Osteoblast (primary cell): ENCODE measurements at places on chromosomes 3 and 15. TPM values are rescaled to one million over a fixed set of nuclear protein-coding genes. Genes with fewer than 3 reads are reported as not detected.
A peak's percentile ranks its signal among the peaks of the same experiment; 100 is the strongest.

The ECE2 gene
- not detected in 2 replicates for total RNA-seq

DNA sequence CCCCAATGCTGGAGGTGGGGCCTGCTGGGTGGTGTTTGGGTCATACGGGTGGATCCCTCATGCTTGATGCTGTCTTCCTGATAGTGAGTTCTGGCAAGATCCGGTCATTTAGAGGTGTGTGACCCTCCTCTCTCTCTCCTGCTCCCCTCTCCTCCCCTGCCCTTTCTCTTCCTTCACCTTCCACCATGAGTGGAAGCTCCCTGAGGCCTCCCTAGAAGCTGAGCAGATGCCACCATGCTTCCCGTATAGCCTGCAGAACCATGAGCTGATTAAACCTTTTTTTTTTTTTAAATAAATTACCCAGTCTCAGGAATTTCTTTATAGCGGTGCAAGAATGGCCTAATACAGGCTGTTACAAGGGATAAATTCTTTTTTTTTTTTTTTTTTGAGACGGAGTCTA is 36.3 kb upstream of the IQSEC1 start:
- H3K4me3 ChIP-seq: no peak overlapping the region
- H3K36me3 ChIP-seq: no peaks in the 10 kb centered on the region
- H3K4me1 ChIP-seq: peaks cover 15% of the 10 kb centered on the region
- no peaks in the 10 kb centered on the region for H3K27me3 ChIP-seq

- no peak overlapping the region for H3K27ac ChIP-seq
- H3K27me3 ChIP-seq: peaks cover 13% of the 10 kb centered on the region
- H3K4me3 ChIP-seq: no peak overlapping the region
- no peaks in the 10 kb centered on the region for H3K36me3 ChIP-seq
Measured at GRCh38 chr15:70608144-70608543, 155.2 kb downstream of the UACA start.

GRCh38 chr15:63892794-63893441 is 59.2 kb upstream of the HERC1 start:
- H3K27ac ChIP-seq: no peak overlapping the region
- H3K36me3 ChIP-seq: no peaks in the 10 kb centered on the region
- H3K4me1 ChIP-seq: peaks cover 19% of the 10 kb centered on the region
- no peak overlapping the region for H3K4me3 ChIP-seq
- H3K27me3 ChIP-seq: no peaks in the 10 kb centered on the region

- no peak for DNase-seq
- no peak overlapping the region for H3K4me3 ChIP-seq
- no peak overlapping the region for H3K27ac ChIP-seq
- no peaks in the 10 kb centered on the region for H3K36me3 ChIP-seq
Measured at GRCh38 chr3:10774825-10775224, 41.2 kb upstream of the SLC6A11 start.

The C3orf20 gene
- total RNA-seq: under 0.01 and 0.29 TPM in 2 replicates

- DNase-seq: no peak
- H3K27ac ChIP-seq: no peak overlapping the region
- H3K4me3 ChIP-seq: no peak overlapping the region
- no peaks in the 10 kb centered on the region for H3K36me3 ChIP-seq
- no peaks in the 10 kb centered on the region for H3K27me3 ChIP-seq
- H3K4me1 ChIP-seq: peaks cover 13% of the 10 kb centered on the region
Measured at GRCh38 chr3:101124125-101124524, 130.9 kb upstream of the ABI3BP start.

- no peak overlapping the region for H3K27ac ChIP-seq
- peaks cover 23% of the 10 kb centered on the region for H3K27me3 ChIP-seq
- H3K4me3 ChIP-seq: no peak overlapping the region
- no peaks in the 10 kb centered on the region for H3K4me1 ChIP-seq
- H3K36me3 ChIP-seq: no peaks in the 10 kb centered on the region
Measured at GRCh38 chr15:78415284-78415683, 22.7 kb upstream of the IREB2 start.

DNA sequence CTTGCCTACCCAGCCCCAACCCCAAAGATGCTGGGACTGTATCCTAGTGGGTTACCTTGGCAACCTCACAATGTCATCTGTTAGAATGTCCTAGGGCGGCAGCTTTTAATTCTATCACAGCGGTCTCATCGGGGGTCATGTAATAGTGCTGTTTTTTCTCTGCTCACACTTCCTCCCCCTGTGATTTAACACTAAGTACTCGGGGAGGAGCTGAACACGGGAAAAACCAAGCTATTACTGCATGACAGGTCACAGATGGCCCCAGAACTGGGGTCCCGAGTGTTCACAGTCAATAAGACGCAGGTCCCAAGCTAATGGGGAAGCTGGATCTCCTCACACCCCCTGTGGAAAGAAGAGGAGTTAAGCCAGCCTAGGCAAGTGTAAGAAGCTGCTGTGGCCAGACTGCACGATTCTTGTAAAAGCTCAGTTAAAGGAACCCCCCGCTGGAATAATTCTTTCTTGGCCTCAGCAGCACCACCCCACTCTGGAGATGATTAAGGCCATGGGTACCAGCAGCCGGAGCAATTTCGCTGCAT is 2.5 kb upstream of the RFTN1 start:
- peaks cover 18% of the 10 kb centered on the region for H3K4me1 ChIP-seq
- peaks cover 4% of the 10 kb centered on the region for H3K27me3 ChIP-seq
- no peak overlapping the region for H3K27ac ChIP-seq
- no peak overlapping the region for H3K4me3 ChIP-seq

The LRRC31 gene
- not detected in 2 replicates for total RNA-seq

The FOXL2NB gene
- 0.36 TPM in 1 of 2 replicates, not detected in the other for total RNA-seq

DNA sequence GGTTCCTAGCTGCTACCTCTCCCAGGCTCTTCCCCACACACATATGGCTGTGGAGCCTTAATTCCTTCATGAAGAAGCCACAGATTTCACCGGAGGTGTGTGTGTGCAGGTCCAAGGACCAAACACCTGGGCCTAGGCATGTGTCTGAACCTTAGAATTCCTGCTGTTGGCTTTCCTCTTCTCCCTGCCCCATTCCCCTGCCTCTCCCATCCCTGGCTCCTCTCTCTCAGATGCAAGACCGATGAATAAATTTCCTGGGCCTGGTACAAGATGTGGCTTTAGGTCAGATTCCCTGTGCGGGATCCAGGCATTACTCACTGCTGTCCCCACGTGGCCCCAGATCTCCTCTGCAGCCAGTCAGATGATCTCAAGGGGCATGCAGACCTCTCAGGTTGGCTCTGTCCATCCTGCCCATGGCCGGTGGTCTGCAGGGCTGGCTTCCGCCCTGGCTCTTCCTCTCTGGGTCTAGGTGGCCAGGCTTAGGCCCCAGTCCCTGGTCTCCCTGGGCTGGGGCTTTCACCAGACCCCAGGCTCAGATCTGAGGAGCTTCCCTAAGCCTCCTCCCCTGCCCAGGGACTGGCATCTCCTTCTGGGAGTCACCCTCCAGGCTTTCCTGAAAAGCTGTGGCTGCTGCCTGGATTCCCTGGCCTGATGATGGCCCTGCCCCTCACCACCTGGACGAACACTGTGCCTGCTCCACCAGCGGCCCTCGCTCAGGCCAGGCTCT is 20.5 kb downstream of the CCR9 start:
- peak; percentile 91 for DNase-seq
- peaks cover 14% of the 10 kb centered on the region for H3K27me3 ChIP-seq
- H3K4me1 ChIP-seq: peaks cover 21% of the 10 kb centered on the region
